CD4-positive, alpha-beta memory T cell (primary cell): ENCODE measurements at places on chromosomes 6 and 20.

- DNase-seq, result no peak
Observed at GRCh38 chr6:108544606-108545005, 16.1 kb upstream of the FOXO3 start.

GRCh38 chr6:100846276-100846675 lies 34.9 kb downstream of the ASCC3 start:
- DNase-seq, result no peak

DNA sequence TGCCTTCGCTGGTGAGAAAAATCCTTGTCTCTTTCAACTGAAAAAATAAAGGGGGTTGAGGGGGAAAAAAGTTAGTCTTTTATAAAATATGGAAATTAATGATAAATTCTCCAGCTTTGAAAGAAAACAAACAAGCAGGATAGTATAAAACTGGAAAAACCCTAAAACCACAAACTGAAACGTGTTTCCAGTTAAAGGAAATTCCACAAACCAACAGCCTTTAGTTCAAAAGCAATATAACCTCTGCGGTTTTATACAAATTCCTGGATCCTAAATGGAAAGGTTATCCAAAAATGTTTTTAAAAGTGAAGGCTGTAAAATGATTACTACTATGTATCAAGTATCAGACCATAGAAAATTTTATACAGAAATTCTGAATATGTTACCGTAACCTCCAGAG lies 55.6 kb downstream of the BMP5 start:
- no peak for DNase-seq

DNA sequence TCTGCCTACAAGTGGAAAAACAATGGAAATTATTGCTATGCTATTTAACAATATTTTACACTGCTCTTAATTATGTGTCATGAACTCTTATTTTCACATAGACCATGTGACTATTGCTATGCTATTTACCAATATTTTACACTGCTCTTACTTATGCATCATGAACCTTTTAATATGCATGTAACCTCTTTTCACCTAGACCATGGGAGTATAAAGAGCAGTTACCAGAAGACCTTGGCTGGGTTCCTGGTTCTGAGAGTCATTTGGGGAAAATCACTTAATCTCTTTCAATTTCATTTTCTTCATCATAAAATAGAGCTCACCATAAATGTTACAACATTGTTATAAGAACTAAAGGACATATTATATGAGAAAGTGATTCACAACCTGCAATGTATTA lies 223.8 kb upstream of the RNF217 start:
- DNase-seq, result no peak

DNA sequence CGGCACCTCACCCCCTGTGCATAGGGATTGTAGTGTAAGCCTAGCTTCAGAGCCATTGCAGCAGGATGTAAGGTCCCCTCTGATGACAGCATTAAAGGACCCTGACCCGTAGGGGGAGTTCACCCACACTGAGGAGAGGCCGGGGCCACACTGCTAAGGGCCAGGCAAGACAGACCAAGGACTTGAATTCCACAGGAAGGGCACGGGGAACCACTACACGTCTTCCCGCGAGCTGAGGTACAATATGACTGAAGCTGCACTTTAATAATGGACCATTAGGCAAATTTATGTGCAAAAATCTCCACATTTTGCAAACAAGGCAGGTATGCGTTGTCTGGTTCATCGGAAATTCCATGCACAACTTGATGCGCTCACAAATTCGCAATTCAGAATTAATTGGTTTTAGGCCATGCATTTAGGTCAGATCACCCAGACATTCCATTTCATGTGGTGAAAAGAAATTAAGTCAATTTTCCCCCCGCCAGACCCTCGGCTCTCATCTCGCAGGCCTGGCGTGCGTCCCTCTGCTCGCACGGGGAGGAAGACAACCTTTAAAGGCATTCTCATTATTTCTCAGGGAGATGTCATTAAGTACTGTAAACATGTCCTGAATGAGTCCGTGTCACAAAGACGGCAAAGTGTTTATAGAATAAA lies 111.8 kb downstream of the FOXA2 start:
- no peak for DNase-seq

- no peak for DNase-seq
Observed at GRCh38 chr6:72938104-72938503, 287.2 kb downstream of the KHDC1L start.

- no peak for DNase-seq
Observed at GRCh38 chr6:27865850-27866356, 46.3 kb downstream of the OR2B2 start.

DNA sequence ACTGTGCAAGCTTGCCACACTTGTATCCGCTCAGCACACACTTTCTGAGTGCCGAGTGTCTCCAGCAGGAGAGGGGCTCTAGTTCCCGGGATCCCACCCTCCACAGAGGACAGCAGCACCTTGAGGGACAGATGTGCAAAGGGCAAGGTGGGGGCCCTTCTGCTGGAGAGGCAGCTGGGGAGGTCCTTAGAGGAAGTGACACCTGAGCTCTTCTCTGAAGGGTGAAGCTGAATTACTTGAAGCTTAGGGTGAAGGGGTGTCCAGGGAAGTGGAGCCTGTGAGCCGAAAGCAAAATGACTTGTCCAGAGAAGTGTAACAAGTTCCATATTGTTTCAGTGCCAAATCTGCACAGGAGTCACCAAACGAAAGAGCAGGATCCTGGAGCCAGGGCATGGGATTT lies 136.3 kb upstream of the DUSP22 start:
- no peak for DNase-seq

- DNase-seq, result no peak
Observed at GRCh38 chr6:118553132-118553531, 5.0 kb downstream of the PLN start.

DNA sequence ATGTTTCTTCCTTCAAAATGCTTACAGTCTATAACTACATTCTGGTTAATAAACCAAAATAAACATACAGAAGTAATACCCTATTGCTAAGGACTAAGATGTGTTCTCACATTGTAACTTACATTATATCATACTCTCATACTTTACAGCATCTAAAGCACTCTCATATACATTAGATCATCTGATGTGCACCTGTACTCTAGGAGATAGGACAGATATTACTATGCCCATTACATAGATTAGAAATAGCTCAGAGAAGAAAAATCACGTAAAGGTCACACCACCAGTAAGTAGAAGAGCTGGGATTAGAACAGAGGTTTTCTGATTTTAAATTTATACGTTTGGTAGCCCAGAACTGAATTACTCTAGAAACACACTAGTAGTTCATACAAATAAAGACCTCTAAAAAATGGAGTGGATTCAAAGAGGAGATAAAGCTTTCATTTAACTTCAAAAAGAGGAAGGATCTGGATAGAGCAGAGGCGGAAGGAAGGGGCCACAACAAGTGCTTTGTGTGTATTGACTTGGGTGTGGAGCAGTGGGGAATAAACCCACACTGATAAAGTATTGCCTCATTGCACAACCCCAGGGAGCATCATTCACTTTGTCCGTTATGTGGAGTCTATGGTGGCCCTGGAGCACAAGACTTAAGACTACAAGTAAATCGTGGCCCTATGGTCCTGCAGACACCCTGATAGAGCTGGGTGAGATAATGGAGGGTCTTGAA lies 30.9 kb downstream of the SLC2A12 start:
- DNase-seq, result no peak

- no peak for DNase-seq
Observed at GRCh38 chr20:38260378-38261053, at the start of gene KIAA1755. KIAA1755 (minus strand) TSS chr20:38260735; CDS start chr20:38260500, 235 bp downstream.

- DNase-seq, result no peak
Observed at GRCh38 chr6:168109171-168109570, 30.2 kb upstream of the FRMD1 start.

DNA sequence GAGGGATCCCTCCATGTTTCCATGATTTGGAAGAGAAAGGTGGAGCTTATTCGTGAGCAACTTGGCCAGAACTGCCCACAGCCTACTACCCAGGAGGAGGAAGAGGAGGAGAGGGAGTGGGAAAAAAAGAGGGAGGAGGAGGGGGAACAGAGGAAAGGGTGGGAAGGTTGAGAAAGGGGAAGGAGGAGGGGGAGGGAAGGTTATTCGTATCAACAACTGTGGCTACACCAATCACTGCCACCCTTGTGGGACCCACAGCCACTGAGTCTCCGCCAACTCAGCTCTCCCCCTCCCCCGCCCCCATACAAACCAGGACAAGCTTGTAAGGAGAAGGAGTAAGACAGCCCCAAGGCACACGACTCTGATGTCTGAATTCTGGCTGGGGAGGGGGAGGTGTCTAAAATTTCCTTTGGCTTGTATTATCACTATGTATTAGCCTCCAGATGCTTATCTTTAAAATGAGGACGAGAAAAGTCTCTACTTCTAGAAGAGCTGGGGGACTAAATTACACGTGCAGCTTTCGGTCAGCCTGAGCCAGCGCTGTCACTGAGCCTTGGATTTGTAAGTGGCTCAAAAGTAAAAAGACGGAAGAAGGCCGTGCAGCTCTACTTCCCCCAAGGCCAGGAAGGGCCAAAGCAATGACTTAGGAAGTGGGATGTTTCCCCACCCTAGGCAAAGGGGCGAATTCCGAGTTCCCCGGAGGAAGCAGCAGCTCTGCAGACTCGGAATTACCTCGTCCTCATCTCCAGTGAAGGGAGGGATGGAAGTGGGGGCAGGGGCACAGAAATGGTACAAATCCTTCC lies 1.0 kb downstream of the FKBP1A start:
- no peak for DNase-seq

- DNase-seq, result no peak
Observed at GRCh38 chr6:83808926-83809325, 44.2 kb upstream of the RIPPLY2 start.

- no peak for DNase-seq
Observed at GRCh38 chr6:149935668-149936067, 6.1 kb upstream of the ULBP2 start.

DNA sequence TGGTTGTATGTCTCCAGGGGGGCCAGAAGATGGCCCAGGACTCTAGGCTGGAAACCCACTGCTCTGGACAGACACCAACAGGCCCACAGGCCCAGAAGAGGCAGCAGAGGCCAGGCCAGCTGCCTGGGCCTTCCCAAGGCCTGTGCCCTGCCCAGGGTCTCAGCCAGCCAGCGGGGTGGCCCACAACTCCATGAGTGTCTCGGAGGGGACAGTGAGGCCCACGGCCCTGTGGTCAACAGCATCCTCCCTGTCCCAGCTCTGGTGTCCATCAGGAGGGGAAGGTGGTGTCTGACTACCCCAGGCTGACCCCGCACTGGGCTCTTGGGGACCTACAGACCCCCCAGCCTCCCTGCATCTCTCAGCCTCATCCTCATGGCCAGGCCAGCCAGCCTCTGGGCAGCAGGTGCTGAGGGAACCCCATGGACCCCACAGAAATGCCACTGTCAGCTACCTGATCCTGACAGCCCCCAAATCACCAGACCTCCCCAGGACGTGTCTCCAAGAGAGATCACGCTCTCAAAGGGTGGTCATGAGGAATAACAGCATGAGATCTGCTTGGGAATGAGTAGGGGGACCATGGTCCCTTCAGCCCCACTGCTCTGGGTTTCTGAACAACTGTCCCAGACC lies 112.4 kb downstream of the NOL4L start:
- DNase-seq, result no peak

GRCh38 chr20:48923149-48923718 lies 1.7 kb downstream of the ARFGEF2 start:
- no peak for DNase-seq

DNA sequence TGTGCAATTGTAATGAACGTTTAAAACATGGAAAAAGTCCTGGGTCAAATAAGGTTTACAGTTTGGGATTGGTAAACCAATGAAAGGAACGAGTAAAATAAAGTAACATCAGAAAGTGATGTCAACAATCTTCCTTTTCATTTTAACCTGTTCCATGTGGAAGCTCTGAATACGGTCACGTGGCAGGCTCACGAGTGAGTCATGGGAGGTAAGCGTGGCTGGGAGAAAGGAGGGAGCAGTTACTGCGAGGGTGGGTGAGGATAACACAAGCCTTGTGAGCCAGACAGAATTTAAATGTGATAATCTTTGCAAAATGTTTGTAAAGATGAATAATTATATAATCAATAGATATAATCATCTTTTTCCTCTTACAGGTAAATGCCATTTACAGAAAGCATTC lies 171.3 kb upstream of the HDAC2 start:
- no peak for DNase-seq

GRCh38 chr6:3019065-3019464 lies 19.4 kb downstream of the NQO2 start:
- DNase-seq, result no peak

- DNase-seq, result no peak
Observed at GRCh38 chr20:54263116-54263690, 55.3 kb downstream of the PFDN4 start.
